ENCODE measurements at places on chromosomes 1 and 21.
A peak's percentile ranks its signal among the peaks of the same experiment; 100 is the strongest.

- DNase-seq = no peak
These were observed 79.3 kb upstream of the TLR5 start for GRCh38 chr1:223222377-223222776.

DNA sequence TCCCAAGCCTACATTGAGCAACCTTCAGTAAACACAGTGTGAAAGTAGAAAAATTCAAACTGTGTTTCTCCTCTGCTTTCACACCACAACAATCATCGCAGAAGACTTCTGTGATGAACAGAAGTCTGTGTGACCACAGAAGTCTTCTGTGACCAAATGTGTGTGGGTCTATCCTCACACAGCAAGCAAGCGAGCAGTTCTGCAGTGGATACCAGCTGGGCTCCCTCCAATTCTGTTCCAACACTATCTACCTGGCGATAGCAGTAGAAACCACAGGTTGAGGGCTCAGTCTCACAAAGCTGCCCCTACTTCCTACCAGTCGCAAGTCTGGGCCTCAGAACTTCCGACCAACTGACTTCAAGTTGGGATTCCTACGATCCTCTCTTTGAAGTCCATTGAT lies 21.0 kb upstream of the RAP1A start:
- no peak for DNase-seq

GRCh38 chr1:112646225-112646624 lies 26.6 kb downstream of the CAPZA1 start:
- no peak for DNase-seq

GRCh38 chr21:43305811-43306311 lies 121.1 kb downstream of the SIK1 start:
- DNase-seq = no peak

GRCh38 chr1:209199822-209200221 lies 383.7 kb upstream of the CAMK1G start:
- DNase-seq = no peak

DNA sequence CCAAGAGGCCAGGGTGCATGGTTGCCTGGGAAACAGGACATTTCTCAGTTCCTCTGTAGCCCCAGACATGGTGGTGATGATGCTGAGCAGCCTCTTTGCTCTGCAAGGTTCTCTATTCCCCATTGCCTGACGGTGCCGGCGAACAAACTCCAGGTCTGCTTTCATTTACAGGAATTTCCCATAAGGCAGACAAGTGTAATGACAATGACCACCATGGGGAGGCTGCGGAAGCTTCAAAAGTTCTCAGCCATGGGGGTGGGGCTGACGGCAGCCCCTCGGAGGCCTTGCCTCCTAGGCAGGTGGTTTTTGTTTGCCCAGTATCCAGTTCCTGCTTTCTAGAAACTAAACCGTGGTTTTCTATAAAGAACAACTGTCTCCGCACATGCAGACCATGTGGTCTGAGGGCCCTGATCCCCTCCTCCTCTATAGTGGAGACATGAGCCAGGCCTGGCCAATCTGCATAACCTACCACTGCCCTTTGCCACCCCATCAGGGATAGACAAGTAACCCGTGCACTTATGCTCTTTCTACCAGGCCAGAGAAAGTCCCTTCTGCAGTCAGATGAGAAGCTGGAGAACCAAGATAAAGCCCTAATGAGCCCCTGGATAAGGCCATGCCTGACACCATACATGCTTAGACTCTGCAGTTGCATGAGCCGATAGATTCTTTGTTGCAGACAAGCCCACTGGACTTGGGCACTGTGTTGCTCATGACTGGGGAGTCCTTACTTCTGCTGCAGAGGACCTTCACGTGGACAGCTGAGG lies 54.1 kb downstream of the LDLRAD2 start:
- DNase-seq = peak; percentile 52

DNA sequence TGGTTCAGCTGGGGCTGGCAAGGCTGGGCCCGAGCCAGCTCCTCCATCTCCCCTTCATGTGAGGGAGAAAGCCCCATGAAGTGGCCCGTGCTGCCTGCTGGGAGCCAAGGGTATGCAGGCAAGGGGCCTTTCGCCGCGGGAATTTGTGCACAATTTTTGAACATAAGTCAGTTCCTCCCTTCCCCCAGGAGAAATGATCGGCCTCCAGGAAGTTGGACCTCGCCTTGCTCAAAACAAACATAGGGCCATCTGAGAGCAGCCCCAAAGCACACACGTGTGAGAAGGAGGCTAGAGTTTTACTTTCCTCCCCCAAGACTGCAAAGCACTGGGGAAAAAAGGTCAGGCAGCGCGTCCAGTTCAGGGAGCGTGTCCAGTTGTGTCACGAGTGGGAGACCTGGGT lies 64.7 kb downstream of the PRDM16 start:
- no peak for DNase-seq

DNA sequence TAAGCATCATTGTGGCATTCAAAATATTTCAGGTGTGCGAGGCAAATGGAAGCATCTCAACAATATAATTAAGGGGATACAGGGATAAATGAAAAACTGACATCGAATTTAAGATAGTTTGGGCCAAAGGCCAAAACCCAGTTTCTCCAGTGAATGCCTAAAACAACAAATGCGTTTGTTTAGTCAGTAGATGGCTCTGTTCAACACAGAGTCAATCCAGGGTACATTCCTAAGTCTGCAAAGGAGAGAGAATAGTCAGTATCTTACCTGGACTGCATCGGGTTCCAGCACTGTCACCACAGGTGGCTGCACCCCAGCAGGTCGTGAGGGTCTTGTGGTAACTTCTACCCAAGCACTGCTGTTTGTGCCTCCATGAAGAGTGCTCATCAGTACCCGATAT lies 321.1 kb downstream of the KCTD3 start:
- DNase-seq = peak; percentile 46

GRCh38 chr1:29875557-29876028 lies 639.3 kb downstream of the PTPRU start:
- peak; percentile 59 for DNase-seq

DNA sequence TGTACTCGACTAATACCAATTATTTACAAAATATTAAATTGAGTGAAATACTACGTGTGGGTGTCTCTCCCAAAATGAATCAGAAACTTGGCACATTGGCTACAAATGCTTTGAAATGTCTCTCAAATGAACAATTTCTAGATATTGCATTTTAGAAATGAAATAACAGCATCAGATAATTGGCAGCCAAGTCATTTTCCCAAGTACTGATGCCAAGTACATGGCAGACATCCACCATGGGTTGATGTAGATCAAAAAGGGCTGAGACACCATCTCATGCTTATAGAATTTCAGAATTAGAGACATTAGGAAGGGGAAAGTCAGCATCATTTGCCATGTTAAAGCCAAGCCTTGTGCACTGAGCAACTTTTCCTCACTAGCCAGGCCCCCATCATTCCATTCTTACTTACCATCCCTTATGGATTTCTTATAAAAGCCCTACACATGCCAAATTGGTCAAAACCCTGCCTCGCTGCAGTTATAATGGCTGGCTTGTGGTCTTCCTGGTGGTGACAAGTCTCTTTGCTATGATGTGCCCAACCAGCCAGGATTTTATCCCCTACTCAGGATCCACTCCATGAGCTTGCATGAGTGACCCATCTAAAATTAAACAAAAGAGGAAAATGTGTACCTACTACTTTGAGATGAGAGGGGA lies 73.1 kb downstream of the GREM2 start:
- no peak for DNase-seq

DNA sequence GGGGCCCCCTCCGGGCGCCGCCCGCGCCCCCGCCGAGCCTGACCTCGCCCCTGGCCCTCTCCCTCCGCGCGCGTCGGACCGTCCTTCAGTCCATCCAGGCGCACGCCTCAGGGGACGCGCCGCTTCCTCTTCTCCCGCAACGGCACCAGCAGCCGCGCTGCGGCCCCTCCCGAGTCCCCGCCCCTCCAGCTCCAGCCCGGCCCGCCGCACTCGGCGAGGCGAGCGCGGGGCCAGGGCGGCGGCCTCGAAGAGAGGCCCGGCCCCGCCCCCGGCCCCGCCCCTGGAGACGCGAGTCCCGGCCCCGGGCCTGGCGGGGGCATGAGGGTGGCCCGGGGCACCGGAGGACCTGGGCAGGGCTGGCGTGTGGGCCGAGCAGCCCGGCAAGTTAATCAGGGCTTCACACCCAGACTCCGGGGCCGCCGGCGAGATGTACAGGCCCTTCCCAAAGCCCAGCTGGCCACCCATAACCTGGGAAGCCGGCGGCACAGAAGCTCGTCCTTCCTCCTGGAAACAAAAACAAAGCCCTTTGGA lies at the start of gene IGSF3:
TSS of gene IGSF3 (minus strand) at position 159 of the 531 bp plus-strand sequence. CDS start 1,407 bp downstream, outside the sequence.
- DNase-seq = peak; percentile 30

GRCh38 chr1:25050165-25050564 lies 120.1 kb upstream of the RUNX3 start:
- DNase-seq = no peak

DNA sequence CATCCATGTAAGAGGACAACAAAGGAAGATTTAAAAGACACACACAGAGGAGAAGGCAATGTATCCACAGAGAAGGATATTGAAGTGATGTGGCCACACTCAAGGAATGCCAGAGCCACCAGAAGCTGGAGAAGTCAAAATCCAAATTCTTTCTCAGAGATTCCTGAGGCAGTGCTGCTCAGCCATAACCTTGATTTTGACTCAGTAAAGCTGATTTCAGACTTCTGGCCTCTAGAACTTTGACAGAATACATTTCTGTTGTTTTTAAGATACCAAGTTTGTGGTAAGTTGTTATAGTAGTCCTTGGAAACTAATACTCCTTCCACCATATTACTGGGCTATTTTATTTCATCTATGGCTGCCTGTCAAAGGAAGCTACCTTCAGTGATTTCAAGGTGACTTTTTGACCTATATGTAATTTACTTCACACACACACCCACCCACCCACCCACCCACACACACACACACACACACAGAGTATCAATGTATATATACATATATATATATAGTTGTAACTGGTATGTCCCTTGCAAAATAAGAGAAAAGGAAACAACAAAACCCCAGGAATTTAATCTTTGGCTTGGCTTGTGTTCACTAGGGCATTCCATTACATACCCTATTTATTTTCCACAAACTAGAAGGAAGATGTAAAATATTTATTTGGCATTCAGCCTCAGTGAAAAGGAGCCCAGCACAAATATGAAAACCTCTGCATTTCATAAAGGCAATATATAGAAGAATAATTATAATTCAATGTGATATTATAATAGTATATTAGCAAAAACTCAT lies 142.1 kb upstream of the PTGFR start:
- no peak for DNase-seq

DNA sequence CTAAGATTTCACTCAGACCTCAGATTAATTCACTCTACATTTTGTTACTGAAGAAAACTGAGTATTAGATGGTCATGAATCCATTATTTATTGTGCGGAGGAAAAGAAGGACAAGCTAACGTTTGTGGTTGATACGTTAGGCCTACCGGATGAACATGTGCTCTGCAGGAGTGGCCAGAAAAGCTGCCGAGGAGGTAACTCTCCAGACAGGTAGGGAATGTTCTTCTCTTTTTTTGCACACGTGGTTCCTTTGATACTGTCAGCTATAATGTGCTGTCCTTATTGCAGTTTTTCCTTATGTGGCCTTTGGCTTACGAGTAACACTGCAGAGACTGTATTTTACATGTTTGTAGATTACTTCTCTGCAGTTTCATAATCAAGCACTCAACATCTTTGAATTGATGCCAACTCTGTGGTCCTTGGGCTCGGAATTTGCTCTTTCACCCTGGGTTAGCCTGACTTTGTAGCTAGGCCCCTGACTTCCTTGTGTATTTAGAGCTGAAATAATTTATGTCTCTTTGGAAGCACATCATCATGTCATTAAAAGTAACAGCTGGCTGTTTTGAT lies 13.6 kb downstream of the MTR start:
- DNase-seq = no peak

DNA sequence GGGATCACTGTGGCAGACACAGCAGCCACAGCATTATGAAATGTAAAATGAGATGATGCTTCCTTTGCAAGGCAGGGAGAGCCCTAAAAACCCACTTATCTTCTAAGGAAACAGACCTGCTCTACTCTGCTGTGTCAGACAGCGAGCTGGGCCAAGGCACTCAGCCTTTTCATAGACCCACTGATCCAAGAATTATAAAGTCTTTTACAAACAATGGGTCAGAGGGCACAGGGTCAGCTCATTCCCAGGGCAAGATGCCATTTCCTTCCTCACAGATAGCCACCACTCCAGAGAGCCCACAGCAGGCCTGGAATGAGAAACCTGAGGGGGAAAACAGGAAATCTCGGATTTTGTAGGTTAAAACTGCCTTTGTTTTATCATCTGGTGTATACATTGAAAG lies 42.9 kb downstream of the CASQ2 start:
- DNase-seq = no peak

DNA sequence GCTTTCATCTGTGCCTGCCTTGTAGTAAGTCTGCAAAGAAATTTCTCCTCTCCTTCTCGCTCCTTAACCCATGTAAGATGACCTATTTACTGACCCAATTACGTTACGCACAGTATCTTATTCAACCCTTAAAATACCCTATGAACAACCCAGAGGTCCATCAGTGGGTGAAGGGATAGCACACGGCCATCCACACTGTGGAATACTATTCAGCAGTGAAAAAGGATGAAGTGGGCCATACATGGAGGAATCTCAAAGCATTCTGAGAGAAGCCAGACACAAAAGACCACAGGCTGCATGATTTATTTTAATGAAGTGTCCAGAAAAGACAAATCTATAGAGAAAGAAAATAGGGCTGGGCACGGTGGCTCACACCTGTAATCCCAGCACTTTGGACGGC lies 23.8 kb upstream of the RSPO1 start:
- DNase-seq = no peak

DNA sequence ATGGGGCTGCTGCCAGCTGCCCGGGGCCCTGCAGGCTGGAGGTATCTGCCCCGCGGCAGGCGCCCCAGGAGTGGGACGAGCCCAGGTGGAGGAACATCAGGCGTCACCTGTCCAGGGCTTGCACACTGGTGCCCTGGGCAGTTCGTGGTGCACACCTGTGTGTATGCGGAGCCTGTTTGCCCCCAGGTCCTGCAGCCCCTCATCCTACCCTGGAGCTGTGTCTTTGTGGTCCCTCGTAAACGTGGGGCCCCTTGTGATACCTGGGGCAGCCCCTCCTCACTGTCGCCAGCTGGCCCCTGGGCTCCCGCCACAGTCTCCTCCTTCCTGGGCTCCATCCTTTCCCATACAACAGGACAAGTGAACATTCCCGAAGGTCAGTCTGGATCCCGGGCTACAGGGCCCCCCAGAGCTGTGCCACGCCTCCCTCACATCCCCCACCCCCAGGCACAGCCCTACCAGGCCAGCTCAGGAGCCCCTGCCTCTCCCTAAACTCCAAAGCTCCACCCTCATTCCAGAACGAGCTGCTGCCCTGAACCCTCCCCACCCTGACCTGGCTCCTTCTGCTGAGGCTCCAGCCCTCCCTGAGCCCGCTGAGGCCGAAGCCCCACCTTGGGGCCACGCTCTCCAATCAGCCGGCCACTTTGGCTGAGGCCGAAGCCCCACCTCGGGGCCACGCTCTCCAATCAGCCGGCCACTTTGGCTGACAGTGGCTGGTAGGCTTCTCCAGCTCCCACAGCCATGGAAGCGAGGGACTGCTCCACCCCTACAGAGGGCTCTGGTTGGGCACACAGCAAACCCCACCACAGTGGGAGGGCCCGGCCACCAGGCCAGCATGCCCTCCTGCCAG lies 42.6 kb downstream of the UBE2G2 start:
- no peak for DNase-seq

GRCh38 chr1:64848803-64849202 lies 103.9 kb downstream of the RAVER2 start:
- no peak for DNase-seq
